Stimulated activated CD8-positive, alpha-beta memory T cell treated with anti-CD3 and anti-CD28 coated beads, Interleukin-12 subunit alpha, Interleukin-12 subunit beta, amount 100 ng/mL, for 1 hour (primary cell): ENCODE measurements at places on chromosomes 5 and 9.

GRCh38 chr5:112467485-112467884 is 48.4 kb upstream of the EPB41L4A start:
- no peak for DNase-seq

GRCh38 chr9:92140074-92140753 is 25.0 kb upstream of the SPTLC1 start:
- DNase-seq = peak; percentile 40

- DNase-seq = no peak
Observed at GRCh38 chr5:64347309-64347708, 158.5 kb upstream of the RGS7BP start.

GRCh38 chr5:73328640-73329039 is 119.9 kb downstream of the FOXD1 start:
- no peak for DNase-seq

DNA sequence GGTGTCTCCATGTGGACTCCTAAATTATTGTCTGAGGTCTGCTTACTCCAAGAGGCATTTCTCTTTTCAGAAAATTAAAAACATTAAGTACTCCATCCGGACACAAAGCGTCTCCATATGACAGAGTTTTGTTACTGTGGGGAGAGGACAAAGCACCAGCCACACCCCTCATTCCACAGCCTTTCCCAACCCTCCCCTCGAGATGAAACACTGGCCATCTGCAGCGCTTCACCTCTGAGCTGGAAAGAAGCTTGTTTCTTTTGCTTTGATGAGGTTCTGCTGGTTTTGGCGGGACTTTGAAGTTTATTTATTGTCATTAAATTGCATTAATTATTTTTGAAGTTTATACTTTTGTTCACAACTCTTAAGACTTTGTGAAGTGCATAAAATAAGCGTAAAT is 27.6 kb upstream of the NKD2 start:
- DNase-seq = no peak

DNA sequence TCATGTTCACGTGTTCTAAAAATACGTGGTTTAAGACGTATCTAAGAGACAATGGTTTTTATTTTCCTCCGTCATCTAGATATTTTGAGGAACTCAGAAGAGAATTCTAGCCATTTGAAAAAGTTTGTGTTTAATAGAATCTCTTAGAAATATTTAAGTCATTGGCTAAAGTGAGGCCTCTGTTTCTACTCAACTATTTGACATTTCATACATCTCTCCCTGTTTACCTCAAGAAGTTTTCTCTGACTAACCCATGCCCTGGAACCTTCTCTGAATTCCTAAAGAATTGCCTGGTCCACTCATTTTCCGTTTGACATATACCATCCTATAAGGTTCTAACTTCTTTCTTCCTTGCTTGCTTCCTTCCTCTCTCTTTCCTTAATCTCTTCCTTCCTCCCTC is 178.7 kb downstream of the SNCAIP start:
- DNase-seq = no peak

DNA sequence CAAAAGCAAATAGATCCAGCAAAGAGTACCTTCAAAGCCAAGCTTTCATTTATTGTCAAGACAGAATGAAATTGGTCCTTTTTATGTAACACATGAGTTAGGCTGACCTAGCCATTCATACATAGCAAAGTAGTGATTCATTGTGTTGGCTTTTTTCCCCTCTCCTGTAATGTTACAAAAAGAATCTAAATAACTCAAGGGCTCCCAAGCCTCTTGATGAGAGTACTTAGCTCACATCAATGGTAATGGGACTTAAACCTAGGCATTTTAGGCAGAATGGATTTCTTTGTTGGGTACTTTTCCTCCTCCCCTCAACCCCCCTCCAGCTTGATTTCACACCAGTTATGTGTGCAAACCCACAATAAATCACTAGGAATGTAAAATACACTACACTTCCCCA is 123.7 kb downstream of the EBF1 start:
- no peak for DNase-seq

DNA sequence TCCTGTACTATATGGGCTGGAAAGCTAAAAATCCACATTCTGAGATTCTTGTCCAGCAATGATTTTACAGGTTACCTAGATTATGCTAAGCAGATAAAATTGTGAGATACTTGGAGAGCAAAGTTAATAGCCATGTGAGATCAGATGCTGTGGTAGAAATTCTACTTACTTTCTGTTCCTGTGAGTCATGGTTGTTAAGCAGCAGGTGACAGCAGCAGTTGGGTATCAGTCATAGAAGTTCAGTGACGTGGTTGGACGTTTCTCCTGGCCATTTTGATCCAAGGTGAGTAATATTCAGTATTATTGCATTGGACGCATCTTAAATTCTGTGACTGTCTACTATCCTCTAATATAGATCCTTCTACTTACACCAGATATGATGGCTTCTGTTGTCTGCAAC is 524.5 kb downstream of the TMEM38B start:
- no peak for DNase-seq

- DNase-seq = no peak
Observed at GRCh38 chr9:120299785-120300184, 280.2 kb downstream of the CDK5RAP2 start.

DNA sequence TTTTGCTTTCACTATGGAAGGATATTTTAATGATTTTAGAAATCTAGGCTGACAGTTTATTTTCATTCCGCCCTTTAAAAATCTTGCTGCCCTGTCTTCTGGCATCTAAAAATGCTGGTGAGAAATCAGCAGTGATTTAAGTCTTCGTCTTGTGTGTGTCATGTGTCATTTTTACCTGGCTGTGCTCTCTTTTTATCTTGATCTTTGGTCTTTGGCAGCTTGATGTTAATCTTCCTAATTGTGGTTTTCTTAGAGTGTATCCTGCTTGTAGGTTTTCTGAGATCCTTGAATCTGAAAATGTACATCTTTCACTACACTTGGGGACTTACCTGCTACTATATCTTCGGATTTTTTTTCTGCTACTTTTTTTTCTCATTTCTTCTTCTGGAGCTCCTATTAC is 11.9 kb upstream of the LPCAT1 start:
- no peak for DNase-seq

DNA sequence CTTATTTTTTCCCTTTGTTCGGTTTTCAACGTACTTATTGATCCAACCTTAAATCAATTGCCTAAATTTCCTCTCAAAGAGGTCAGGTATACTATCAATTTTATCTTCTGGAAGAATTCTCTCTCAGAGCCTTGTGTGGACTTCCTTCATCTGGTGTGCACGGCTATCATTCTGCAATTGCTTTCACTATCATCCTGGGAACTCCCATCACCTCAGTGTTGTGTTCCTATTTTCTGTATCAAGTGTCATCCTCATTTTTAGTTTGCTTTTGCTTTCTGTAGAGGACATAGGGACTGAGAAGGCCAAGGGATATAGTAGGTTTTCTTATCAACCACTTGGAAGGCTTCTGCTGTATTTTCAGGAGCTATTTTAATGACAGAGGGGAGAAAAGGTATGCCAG is 11.3 kb downstream of the STOM start:
- no peak for DNase-seq

- no peak for DNase-seq
Observed at GRCh38 chr9:130636648-130637020, 27.8 kb upstream of the PRDM12 start.
